Kidney glomerular epithelial cell (primary cell): ENCODE measurements at places on chromosomes 12 and 14.

GRCh38 chr12:49568442-49569162 is 660 bp upstream of the MCRS1 start:
- no peak for DNase-seq

- no peak for DNase-seq
These were observed 17.8 kb downstream of the EFCAB11 start for GRCh38 chr14:89936654-89937185.

DNA sequence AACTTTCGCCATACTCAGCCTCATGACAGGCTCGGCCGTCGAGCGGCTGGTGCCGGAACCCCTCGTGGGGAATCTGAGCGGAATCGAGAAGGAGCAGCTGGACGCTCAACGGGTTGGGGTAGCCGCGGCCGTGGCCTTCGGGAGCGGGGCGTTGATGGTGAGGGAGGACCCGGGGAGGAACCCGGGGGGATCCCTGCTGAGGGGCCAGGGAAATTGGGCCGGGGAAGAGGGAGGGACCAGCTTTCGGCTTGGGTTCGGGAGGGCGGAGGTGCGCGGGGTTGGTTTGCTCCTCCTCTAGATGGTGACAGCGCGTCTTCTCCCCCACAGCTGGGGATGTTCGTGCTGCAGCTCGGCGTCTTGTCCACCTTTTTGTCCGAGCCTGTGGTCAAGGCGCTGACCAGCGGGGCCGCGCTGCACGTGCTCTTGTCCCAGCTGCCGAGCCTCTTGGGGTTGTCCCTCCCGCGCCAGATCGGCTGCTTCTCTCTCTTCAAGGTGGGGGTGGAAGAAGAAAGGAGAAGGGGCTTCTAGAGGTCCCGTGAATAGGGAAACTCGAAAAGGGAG is 9.8 kb downstream of the ARHGEF25 start:
- DNase-seq, result no peak

DNA sequence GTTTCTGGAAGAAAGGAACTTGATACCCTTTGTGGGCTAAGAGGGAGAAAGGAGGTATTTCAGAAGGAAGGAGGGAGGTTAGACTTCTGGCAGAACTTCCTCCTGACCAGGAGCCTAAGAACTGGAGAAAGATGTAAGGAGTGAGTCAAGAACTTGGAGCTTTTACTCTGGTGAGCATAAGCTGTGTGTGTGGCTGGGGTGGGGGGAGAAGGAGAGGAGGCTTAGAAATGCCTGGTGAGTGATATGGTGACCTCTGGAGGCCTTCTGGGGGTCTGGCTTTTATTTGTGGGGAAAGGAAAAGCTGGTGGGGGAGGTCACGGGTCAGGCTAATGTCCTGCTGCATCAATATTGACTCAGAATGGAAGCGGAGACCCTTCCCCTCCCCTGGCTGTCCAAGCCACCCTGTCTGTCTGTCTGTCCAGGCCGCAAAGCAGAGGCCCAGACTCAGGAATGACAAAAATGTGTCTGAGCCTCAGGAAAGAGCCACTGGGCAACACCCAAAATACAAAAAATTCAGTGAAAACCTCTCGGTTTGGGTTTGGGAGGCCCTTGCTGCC is 4.8 kb downstream of the LRP1 start:
- DNase-seq, result no peak

- DNase-seq, result peak; percentile 64
These were observed 197.5 kb upstream of the TMEM132C start for GRCh38 chr12:128069359-128069997.

DNA sequence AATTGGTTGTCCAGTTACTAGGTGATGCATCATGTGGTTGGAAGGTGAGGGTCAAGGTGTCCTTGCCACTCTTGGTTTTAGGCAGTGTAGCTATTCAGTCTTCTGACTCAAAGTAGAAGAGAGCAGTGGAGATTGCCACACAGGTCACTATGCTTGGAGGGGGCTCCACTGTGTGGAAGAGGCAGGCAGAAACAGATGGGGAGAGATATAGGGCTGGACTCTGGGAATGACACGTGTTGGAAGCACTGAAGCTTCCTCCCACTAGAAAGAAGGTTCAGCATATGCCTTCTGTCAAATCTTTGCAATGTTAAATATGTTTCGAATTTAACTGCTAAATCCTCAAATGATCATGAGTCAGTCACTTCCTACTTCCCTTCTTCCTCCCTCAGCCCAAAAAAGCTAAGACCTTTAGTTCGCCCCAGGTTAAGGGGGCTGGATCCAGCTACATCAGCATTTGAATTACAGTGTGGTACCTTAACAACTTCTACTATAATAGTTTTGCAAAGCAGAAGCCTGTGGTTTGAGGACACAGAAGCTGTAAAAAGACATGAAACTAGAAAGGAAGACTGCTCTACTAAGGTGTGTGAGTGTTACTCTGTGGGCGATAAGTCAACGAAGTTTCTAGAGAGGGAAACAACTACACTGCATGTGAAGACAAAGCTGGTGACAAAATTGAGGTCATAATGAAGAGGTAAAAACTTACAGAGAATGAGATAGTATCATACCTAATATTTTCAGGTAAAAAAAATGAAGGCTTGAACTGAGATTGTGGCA is 228.0 kb downstream of the NELL2 start:
- DNase-seq, result no peak

- DNase-seq, result no peak
These were observed 189.9 kb upstream of the CNTN1 start for GRCh38 chr12:40502322-40502721.

DNA sequence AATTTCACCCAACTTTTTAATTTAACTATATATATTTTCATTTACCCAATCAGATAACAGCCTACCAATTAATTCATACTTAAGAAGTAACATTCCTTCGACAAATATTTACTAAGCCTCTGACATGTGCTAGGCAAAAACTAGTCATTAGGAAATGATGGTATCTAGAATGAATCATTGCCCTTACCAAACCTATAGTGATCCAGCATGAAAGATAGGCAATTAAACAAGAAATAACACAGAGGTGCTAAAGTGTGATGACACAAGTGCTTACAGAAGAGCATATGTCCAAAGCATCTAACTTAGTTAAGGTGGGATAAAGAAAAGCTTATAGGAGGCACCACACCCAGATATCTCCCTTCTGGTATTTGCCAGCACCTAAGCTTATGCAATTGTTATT is 166.5 kb upstream of the RASSF8 start:
- no peak for DNase-seq

- peak; percentile 51 for DNase-seq
These were observed 6.0 kb upstream of the CHD4 start for GRCh38 chr12:6613015-6613775.

GRCh38 chr12:80299976-80300375 is 144.1 kb upstream of the PTPRQ start:
- no peak for DNase-seq

DNA sequence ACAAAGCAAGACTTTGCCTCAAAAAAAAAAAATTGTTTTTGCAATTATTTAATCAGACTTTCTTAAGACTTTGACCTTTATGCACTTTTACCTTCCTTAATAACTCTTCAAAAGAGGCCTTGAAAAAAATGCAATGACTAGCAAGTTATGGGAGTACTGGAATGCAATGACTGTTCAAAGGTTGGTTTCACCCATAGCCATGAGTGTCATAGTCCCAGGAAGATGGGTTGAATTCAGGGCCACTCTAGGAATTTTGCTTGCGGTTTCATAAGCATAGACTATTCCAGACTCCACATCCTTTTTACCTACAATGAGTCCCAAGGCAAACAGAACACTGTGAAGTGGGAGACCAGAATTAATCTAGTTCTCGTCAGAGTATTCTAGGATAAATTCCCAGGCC is 29.4 kb upstream of the DENND5B start:
- no peak for DNase-seq

DNA sequence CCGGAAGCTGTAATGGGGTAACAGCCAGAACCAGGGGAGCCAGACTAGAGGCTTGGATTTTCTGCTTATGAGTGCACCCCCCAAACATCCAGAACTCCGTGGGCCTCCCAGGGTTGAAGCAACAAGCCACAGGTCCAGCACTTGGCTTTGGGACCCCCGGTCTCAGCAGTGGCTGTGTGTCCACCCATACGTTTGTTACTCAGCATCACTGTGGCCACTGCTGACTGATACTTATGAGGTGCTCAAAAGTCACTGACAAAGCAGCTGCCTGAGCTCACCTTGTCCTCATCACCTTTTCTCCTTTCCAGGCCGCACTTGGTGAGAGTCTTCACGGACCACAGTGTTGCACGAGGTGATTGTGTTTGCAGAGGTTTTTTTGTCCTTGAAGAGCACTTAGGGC is 145.6 kb upstream of the RFLNA start:
- no peak for DNase-seq

- no peak for DNase-seq
These were observed 1.9 kb downstream of the RNASE7 start for GRCh38 chr14:21043974-21044618.

- no peak for DNase-seq
These were observed 25.8 kb downstream of the SNRNP35 start for GRCh38 chr12:123483602-123484248.

- DNase-seq, result no peak
These were observed 305.4 kb downstream of the PCNX1 start for GRCh38 chr14:71212683-71213107.

- DNase-seq, result no peak
These were observed 18.6 kb downstream of the HIF1A start for GRCh38 chr14:61713724-61714437.

DNA sequence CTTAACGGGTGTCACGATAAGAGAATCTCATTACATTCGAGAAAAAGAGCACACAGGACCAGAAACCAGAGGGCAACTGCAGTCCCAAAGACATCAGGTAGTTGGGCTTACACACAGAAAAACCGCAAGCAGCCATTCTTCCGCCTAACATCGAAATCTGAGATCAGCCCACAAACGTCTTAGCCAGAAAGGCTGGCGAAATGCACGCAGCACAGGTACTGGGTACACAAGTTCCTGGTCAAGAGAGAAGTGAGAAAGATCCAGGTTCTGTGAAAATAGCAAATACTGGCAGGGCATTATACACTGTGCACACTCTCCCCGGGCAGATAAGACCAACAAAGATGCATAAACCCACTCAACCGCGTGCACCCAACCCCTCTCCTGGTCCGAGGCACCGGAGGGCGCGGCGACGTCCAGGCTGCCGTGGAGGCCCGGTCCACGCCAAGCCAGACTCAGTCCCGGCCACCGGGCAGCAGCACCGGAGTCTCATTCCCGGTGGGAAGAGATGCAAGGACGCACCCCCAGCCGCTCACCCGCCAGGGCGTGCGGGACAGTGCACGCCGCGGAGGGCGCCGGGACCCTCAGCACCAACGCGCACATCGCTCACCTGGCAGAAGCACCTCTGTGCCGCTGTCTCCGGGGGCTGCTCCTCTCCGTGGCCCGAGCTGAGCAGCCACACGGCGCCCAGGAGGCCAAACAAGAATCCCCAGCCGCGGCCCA is 437 bp downstream of the ERO1A start:
- no peak for DNase-seq

DNA sequence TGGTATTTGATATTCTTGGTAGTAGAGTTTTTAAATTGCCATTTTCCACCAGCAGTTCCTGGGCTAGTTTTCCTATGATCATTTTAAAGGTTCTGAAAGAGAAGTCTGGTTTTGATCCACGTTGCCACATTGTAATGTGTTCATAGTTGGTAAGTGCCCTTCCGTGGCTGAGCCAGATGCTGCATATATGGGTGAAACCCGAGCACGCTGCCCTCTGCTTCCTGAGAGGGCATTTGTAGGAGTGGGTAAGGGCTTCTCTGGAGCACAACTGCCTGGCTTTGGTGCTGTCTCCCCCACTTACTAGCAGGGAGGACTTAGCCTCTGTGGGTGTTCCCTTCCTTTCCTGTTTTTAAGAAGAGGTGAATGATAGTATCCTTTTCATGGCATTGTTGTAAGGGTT is 7.1 kb downstream of the SNRNP35 start:
- no peak for DNase-seq

- DNase-seq, result no peak
These were observed 177.6 kb upstream of the LRIG3 start for GRCh38 chr12:59097876-59098275.

DNA sequence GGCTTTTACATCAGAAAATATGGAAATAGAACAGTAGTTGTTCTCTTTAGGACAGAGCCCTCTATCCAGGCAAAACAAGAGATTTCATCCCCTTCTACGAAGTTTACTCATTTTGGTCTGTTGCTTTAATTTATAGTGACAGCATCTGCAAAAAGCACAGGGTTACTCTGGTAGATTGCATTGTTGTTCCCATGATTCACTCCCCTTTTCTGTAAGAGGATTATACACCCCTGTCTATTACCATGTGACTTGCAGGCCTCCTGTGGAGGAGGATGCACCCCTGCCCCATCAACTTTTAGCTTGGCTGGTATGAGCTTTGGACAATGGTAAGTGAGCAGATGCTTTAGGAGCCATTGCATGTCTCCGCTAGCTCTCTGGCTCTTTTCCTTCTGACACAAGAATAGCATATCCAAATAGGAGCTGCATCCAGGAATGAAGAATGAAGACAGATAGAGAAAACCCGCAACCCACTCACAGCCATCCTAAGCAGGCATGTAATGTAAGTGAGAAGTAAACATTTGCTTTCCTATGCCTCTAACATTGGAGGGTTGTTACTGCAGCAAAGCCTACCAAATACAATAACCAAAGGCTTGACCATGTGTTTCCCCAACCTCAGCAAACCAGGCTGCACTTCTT is 304.2 kb downstream of the AKAP6 start:
- DNase-seq, result no peak

- no peak for DNase-seq
These were observed 17.2 kb upstream of the ELK3 start for GRCh38 chr12:96177013-96177412.

- DNase-seq, result no peak
These were observed 28.5 kb upstream of the CIPC start for GRCh38 chr14:77069551-77069950.

DNA sequence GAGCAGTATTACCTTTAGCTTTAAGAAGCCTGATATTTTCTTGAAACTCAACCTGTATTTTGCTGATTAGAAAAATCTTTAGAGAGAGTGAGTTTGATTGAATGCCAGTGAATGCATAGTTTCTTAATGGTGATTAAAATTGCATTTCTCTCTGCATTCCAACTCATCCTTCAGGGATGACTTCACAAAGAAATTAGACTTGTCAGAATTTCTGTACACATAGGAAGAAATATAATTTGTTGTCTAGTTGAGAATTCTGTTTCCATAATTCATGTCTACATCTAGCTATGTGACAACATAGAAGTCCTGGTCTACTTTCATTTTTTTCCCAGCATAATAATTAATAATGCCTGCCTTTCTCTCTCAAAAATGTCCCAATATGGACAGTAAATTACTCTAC is 136.6 kb downstream of the OTOGL start:
- no peak for DNase-seq

GRCh38 chr12:94819011-94819410 is 168.7 kb upstream of the TMCC3 start:
- DNase-seq, result no peak
